ENCODE measurements at places on chromosomes 2 and 18.

GRCh38 chr2:96320728-96321622 is 4.1 kb upstream of the ITPRIPL1 start:
- peak; percentile 61 for DNase-seq

DNA sequence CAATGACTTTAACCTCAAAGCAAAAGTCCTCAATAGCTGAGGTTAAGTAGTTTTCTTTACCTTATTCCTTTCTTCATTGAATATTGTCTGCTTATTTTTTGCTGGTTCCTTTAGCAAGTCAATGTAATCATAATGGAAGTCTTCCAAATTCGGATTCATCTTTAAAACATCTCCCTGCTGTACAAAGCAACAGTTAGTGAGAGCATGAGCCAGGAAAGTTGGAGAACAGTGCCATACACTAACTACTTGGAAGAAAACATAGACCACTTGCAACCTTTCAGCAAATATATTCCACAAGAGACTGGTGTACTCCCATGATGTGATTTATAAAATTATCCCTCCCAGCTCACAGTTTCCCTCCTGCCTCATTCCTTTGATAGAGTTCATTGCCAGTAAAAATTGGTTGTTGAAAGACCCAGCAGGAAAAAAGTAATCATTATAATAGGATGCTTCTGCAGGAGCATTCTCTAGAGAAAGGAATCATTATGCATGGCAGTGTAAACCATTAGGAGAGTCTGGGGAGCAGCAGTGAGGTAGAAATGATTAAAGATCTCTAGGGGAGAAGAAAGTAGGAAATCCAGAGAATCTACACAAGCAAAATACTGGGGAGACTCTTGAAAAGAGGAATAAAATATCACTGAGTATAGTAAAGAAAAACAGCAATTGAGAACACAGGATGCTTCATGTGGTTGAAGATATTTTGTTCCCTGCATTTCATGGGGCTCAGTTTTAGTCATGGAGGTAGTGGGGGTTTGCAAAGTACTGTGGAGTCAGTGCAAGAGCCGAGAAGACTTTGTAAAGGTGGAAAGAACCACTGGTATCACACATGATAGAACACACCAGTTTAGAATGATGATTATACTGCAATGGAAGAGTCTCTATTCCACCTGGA is 38.6 kb upstream of the TTN start:
- DNase-seq = no peak

DNA sequence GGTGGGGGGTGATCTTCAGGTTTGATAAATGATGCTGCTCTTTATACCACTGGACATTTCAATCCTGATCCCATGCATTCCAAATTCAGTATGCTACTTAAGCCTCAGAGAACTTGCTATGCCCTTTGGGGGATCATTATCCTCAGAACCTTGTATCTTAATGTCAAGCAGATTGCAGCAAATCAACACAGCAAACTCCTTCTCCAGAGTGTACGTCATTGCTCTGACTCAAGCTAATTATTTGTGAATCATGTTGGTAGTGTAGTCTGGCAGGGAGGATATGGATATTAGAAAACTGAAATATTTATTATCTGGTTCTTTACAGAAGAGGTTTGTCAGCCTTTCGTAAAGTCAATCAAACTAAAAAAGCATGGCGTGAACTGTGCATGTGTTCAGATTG is 562.5 kb upstream of the FAM98A start:
- DNase-seq = no peak

DNA sequence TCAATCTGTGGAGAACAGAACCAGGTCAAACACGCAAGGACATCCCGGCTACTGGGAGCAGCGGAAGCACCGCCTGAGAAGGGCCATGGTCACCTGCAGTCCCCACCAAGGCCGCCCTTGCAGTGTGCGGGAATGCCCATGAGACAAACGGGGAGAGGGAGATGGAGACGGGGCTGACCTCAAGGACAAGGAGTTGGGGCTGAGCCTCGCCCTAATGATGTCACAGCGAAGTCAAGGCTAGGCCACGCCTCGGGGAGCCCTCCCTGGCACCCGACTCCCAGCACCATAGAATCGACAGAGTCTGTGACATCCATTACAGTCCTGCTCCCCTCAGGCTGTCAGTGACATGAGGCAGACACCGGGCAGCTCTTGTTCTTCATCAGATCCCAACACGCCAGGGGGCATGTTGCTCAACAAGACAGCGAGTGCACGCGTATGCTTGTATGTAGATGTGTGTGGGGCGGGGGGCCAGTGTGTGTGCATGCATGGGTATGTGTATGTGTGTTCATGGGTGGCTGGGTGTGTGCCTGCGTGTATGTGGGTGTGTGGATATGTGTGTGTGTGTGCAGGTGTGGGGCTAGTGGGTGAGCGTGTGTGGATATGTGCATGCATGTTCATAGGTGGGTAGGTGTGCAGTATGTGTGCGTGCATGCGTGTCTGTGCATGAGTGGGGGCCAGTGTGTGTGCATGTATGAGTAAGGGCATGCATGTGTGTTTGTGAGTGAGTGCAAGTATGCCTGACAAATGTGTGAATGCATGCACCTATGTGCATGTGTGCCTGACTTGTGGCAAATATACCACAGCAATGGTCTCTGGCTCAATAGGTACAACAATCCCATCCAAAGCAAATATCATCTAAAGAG is 57.0 kb downstream of the ANKMY1 start:
- DNase-seq = peak; percentile 15

- DNase-seq = no peak
Observed at GRCh38 chr18:46060359-46060841, 11.7 kb downstream of the PSTPIP2 start.

DNA sequence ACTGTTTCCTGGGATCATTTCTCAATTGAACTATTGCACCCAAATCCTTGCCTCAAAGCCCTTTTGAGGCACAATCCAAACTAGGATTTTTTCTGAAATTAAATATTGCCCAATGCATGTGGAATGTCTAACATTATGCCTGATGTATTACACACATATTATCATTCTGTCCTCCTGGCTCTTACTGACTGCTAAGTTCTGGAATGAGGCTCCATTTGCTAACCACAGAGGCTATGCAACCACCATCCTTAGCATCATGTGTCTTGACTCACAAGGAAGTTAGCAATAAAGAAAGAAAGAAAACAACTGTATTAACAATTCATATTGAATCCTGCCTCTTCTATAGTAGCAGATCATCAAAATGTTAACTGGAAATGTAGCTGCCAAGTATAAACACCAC is 1142.7 kb downstream of the CNTNAP5 start:
- DNase-seq = no peak

GRCh38 chr2:133503323-133503722 is 64.9 kb downstream of the NCKAP5 start:
- DNase-seq = peak; percentile 10

DNA sequence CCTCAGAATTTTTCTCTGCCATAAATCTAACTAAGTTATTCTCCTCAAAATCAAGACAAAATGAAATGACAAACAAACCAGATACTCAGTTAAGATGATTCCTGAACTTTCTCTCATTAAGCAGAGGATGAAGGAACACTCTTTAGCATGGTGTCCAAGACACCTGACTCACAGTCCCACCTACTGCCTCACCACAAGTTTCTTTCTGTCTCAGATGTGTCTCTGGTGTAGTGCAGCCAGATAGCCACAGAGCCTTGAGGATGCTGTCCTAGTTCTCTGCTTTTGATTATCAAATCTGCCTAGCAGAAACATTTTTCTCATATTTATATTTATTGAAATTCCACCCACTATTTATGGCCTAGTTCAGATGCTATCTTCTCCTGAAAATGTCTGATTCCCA is 103.6 kb upstream of the TMEM200C start:
- peak; percentile 36 for DNase-seq

- peak; percentile 86 for DNase-seq
Observed at GRCh38 chr2:105812180-105813044, 67.7 kb downstream of the NCK2 start.

- DNase-seq = no peak
Observed at GRCh38 chr2:45114221-45114955, 105.1 kb upstream of the SIX2 start.

DNA sequence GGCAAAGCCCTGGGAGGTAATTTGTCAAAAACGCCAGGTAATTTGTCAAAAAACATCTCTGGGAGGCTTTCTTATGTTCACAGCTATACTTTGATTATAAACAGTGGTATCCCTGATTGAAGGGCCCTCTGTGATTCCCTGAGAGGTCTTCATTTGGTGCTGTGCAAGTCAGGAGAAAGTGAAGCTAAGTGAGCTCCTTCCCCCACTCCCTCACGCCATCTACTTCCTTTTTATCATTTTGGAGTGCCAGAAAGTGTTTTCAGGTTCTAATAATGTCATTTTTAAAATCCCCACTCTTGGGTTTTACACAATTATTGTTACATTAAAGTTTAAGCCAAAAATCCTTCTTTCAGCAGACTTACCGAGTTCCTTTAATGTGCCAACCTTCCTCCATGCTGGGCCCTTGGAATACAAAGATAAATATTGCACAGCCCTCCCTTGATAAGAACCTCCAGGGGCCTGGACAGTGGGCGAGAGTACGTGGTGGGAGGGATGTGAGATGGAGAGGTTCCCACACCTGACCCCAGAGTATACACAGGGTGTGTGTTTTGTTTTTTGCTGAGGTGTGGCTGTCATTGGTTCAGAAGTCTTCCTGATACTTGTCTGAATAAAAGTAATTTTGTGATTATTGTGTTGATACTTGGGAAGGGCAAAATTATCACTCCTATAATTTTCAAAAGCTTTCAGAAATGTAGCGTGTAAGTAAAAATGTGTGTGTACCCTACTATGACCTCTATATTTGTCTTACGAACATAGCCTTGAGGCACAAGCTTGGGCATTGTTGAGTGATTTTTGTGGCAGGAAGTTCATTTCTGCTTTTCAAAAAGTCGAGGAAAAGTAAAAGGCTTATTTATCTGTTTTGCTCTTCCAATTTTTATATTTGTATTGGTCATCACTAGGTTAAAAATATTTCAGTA is 8.2 kb downstream of the MAPRE2 start:
- DNase-seq = no peak

DNA sequence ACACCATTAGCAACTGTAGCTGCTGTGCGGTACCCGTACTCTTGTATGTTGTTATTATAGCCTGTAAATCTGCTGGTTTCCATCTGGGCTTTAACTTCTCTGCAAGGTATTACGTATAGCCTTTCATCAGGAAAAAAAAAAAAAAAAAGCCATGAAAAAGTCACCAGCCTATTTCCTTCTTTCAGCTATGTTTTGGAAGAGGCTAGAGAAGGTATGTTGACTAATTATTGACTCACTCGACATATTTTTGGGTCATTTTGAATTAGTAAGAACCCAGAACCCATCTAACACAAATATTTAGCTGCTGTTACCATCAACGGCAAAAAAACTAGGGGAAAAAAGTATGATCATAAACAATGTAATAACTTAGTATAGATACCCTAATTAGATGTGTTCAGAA is 1395.6 kb downstream of the SUCLG1 start:
- DNase-seq = no peak

- no peak for DNase-seq
Observed at GRCh38 chr2:227527351-227527750, 55.4 kb downstream of the AGFG1 start.

GRCh38 chr2:43454791-43455190 is 141.0 kb downstream of the THADA start:
- DNase-seq = no peak

- no peak for DNase-seq
Observed at GRCh38 chr2:29326926-29327325, 211.7 kb downstream of the CLIP4 start.

DNA sequence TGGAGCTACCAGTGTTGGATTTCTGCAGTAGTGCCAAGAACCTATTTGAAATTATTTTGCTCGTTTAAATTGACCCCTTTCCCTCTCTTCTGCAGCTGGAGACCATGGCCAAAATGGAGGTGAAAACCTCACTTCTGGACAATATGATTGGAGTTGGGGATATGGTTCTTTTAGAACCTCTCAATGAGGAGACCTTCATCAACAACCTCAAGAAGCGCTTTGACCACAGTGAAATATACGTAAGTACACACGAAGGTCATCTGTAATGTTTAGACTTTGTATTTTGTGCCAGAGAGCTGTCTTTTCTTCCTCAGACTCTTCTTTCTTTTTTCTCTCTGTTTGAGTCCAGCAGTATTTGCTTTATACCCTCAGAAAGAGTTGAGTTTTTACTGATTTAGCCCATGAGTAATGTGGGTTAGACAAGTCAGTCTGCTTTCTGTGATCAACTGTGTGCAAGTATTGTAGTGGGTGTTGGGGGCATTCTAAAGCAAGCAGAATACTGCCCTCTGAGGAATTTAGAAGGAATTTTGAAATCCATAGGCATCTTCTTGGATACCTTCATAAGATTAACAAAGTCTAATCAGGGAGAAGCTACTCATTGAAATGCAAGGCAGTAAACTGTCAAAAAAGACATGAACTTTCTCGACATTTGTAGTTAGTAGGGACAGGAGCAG is 31.7 kb downstream of the MYO1B start:
- DNase-seq = no peak

DNA sequence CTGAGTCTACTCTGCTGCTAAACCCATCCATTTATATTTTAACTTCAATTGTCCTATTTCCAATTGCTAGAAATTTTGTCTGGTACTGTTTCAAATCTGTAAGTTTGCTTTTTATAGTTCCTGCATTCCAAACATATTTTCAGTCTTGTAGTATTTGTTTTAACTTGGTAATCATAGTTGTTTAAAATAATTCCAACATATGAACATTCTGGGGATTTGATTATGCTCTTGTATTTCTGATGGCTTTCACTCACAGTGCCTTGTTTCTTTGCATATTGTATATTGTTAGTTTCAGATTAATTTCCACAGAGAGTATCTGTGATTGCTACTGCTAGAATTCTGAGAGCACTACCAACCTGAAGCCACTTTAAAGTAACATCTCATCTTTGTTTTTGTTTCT is 202.4 kb downstream of the ETAA1 start:
- DNase-seq = no peak

DNA sequence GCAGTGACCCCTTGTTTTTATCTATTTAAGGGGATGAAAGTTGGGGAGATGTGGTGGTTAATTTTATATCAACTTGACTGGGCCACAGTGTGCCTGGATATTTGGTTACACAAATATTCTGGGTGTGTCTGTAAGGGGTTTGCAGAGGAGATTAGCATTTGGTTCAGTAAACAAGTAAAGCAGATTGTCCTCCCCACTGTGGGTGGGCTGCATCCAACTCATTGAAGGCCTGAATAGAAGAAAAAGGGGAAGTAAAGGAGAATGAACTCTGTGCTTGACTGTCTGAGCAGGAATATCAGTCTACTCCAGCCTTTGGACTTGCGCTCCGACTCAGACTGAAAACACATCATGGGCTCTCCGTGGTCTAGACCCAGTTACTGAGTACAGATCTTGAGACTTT is 80.9 kb downstream of the GCA start:
- DNase-seq = no peak

DNA sequence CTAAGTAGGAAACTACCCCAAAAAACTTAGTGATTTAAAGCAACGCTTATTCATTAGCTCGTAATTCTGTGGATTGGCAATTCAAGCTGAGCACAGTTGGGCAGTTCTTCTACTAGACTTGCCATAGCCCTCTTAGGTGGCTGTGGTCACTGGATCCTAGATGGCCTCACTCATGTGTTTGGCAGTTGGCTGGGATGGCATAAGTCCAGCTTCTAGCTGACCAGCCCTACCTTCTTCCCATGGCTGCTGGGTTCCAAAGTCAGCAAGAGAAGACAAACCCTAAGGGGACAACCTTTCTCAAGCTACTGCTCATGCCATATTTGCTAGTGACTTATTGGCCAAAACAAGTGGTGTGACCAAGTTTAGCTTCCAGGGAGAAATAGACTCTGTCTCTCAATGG is 95.3 kb downstream of the COPS8 start:
- no peak for DNase-seq

GRCh38 chr2:125313806-125314205 is 1288.7 kb downstream of the CNTNAP5 start:
- no peak for DNase-seq

GRCh38 chr18:52764316-52764715 is 424.3 kb downstream of the DCC start:
- DNase-seq = no peak

- DNase-seq = no peak
Observed at GRCh38 chr2:238016526-238016925, 44.3 kb upstream of the SCLY start.
